Mucosa of descending colon (tissue), 3 donors: ENCODE measurements at places on chromosomes 3 and 15. TPM values are rescaled to one million over a fixed set of nuclear protein-coding genes. Genes with fewer than 3 reads are reported as not detected.

DNA sequence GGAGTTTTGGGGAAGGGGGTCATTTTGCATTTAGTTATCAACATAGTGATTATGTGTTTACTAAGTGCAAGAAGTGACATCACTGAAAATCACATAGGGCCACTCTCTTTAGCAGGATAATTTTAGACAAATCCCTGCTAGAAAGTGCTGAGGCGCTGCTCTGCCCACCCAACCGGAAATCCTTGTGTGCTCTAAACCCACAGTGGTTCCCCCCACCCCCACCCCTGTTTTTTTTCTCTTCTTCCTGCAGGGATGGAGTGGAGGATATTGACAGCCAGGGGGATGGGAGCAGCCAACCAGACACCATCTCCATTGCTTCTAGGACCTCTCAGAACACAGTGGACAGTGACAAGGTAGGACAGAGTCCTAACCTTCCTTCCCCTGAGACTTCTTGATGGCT lies 234.2 kb upstream of the UMPS start:
- no peak for DNase-seq

- DNase-seq = no peak
Observed at GRCh38 chr3:14786369-14786768, 32.4 kb upstream of the FGD5 start.

The MUC20 gene
- total RNA-seq = 29.5 TPM

The LRRC34 gene
- total RNA-seq = 0.49 TPM

The ALDH1L1 gene
- total RNA-seq = 15.0 TPM
